ENCODE measurements at places on chromosomes 4 and X.

- no peak for DNase-seq
These were observed 223.4 kb downstream of the BCOR start for GRCh38 chrX:39874202-39874816.

DNA sequence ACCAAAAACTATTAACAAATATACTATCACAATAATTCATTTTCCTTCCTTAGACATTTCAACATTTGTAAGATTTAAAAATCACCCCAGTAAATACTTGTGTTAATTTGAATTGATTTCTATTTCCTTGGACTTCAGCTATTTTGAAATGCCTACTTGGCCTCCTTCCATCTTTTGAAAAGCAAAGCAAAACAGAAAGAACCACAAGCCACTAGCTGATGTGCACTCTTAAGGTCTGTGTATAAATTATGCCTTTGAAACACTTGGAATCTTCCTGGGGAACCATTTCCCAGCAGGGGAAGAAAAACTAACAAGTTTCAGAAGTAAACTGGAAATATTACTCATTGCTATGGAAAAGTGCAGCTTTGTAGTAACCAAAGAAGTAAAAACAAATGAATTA lies 139.8 kb downstream of the CLCN4 start:
- DNase-seq: no peak

- DNase-seq: no peak
These were observed 33.9 kb downstream of the WDR1 start for GRCh38 chr4:10082459-10083272.

DNA sequence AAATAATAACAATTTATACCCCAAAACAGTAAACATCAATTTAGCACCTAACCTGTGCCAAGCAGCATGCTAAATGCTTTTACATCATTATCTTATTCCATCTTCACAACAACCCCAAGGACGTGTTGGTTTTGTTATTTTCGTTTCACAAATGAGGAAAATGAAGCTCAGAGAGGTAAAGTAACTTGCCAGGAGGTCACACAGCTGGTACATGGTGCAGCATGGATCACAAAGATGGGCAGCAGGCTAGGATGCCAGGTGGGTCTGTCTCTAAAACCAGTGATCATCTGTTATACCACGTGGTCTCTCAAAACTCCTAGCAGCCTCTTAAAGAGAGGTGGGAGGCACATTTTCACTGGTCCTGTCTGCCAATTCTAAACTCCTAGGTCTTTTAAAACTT lies 323.6 kb upstream of the F9 start:
- DNase-seq: no peak

- no peak for DNase-seq
These were observed 136.4 kb downstream of the ADGRL3 start for GRCh38 chr4:61336488-61336887.
